ENCODE measurements at places on chromosomes 5 and 9. TPM values are rescaled to one million over a fixed set of nuclear protein-coding genes. Genes with fewer than 3 reads are reported as not detected.

MELK gene
- 27.0 TPM for total RNA-seq

DNA sequence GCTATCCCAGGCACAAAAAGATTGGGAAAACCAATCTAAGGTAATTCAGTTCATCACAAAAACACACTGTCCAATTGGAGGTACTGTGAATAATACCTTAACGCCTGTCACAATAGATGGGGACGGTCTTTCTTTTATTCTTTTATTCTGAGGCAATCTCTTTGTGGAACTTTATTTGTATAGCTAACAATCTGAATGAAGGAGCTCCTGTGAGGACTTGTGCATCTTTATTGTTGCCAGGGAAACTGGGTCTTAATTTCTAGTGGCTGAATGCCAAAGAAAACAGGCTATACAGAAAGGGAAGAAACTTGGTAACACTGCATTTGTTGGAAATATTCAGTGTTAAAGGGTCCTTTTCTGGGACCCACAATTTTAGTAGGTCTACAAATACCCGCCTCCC, 546.9 kb upstream of the C9orf72 start:
- no peak for DNase-seq

DNA sequence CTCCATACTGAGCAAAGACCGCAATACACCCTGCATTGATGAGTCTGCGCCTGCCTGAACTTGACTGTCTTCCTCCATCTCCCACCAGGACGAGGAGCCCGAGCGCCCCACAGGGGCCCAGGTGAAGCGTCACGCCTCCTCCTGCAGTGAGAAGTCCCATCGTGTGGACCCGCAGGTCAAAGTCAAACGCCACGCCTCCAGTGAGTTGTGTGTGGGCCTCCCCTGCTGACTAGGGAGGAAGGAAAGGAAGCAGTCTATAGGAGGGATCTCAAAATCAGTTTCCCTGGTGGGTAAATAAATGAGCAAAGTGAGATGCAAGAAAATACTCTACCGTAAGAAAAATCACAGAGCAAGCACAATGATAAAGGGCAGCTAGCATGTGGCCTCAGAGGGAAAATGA, 22.8 kb upstream of the GRPEL2 start:
- DNase-seq: no peak

CCDC152 gene
- 0.45 TPM for total RNA-seq

FABP6 gene
- 3.4 TPM for total RNA-seq
